Putamen (tissue), 1 donor: ENCODE measurements at places on chromosomes 6 and 20.

- DNase-seq, result no peak
Observed at GRCh38 chr20:24702501-24703283, 233.3 kb downstream of the SYNDIG1 start.

DNA sequence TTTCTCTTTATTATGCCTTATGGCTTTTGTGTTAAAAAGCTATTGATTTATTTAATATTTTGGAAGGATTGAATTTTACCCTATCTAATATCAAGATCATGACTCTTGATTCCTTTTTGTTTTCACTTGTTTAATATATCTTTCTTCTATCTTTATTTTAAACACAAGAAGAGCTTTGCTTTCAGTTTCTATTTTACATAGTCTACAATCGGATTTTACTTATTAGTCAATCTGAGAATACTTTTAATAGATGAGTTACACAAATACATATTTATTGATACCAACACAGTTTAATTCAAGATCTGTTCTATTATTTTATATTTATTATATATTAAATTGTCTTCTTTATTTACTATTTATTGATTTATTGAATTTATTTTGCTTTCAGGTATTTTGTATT is 218.8 kb downstream of the ESR1 start:
- no peak for DNase-seq

DNA sequence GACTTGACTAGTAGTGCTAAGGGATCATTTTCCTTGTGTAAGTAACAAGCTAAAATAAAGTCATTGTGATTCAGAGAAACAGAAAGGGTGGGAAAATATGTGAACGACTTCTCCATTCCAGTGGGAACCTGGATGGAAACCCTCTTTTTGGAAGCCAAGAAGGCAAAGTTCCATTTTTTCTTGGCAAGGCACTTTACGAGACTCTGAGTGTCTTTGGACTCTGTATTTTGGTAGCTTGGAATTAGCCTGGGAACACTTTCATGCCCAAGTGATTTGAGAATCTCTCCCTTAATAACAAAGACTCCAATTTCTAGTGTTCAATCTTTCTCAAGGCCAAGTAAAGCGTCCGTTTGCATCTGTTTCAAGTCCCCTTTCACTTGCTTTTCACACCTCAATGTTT is 100.5 kb upstream of the SASH1 start:
- no peak for DNase-seq

DNA sequence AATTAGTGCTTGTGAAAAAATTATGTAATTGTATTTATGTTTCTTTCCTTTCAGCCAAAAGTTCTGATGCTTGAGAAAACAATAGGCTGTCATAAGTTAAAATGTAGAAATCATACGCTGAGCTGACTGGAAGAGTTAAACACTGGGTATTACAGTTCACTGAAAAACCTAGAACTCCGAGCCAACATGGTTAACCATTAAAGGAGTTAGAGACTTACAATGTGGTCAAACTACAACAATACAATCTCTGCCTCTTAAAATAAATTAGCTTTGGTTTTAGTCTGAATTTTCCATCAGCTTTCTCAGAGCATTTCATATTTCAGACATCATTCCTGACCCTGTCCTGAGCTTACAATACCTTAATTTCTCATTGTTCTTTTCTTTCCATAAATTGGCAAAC is 91.0 kb downstream of the COL12A1 start:
- no peak for DNase-seq

- no peak for DNase-seq
Observed at GRCh38 chr6:7107578-7108195, at the start of gene RREB1. TSS of gene RREB1 (plus strand) at chr6:7107961. CDS start at chr6:7181912, 73,951 bp downstream.

GRCh38 chr20:2022163-2022562 is 28.3 kb upstream of the PDYN start:
- no peak for DNase-seq

- peak; percentile 17 for DNase-seq
Observed at GRCh38 chr6:129583866-129584265, 126.1 kb downstream of the ARHGAP18 start.

DNA sequence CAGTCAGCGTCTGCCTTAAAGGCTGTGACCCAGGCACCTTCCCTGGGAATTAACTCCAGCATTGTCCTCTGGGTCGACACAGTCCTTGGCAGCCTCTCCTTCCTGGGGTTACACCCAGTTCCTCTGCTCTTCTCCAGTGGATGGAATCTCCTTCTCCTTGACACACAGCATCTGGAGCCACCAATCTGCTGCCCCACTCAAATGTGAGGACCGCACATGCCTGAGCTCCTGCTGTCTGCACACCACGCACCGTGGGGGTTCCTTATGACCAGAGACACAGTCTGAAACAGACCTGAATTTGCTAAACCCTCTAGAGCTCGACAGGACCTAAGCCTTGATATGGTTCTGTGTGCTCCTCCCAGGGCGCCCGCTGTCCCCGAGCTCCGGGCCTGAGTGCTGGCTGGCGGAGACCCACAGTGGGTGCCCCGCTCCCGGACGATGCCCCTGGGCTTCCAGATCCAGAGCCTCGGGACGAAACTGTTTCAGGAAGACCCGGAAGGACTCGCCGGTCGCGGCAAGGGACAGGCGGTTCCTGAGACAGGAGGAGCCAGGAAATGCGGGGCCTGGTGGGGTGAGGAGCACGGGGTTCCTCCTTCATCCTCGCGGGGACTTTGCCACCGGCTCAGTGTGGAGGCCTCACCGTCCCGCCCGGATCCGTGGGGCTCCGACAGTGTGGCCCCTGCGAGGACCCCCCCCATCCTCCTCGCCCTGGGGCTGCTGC is 2.5 kb upstream of the RAET1G start:
- DNase-seq, result no peak

GRCh38 chr6:124530926-124531325 is 431.3 kb upstream of the RNF217 start:
- no peak for DNase-seq

- no peak for DNase-seq
Observed at GRCh38 chr20:62557999-62558408, 82.2 kb upstream of the GATA5 start.

DNA sequence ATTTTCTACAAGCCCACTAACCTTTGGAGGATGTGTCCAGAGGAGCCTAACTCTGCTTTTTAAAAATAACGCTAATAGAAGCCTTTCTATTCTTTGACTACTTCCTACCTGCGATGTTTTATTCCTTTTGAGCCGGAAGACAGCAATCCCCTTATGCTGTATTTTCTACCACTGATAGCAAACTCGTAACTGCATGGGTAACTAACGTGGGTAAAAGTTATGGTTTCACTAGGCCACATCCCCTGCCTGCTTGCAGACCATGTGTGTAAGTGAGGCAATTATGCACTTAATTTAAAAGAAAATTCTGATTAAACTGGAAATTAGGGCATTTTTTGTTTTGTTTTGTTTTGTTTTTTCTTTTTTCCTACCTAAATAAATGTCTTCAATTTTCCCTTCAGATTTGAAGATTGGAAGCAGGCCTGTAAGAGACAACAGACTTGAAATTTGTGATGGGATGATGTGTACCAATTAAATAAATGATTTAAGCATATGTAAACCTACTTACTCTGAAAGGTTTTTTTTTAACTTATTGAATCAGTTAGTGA is 931 bp downstream of the UFL1 start:
- DNase-seq, result no peak

DNA sequence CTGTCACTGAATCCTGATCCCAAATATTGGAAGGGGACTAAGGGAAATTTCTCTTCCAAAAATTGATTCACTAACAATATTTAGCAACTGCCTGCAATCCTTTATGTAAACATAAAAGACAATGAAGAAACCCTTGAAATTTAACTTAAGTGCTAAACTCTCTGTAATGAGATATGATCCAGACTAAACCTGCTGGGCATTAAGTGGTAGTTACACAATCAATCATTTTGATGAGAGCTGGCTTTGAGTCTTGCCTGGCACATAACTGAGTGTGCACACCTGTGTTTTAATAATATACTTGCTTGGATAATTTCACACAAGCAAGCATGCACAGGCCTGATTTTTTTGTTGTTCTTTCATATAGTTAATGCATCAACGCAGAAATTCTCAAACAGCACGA is 9.8 kb upstream of the ZFP64 start:
- DNase-seq, result no peak

DNA sequence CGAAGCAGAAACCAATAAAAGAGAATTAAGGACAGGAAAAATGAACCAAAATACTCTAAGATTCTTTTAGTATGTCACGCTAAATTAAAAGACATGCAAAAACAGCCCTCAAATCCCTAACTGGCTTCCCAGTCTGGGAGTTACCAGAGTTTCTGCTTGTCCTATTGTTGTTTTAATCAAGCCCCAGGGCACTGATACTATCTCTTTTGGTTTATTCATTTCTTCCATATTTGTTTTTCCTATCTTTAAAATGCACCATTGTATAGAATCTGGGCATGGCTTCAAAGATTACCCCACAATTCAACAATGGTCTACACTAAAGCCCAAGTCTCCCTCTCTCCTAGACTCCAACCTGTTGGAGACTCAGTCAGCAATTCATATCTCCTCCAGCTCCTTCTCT is 169.1 kb downstream of the MYLK4 start:
- DNase-seq, result no peak

DNA sequence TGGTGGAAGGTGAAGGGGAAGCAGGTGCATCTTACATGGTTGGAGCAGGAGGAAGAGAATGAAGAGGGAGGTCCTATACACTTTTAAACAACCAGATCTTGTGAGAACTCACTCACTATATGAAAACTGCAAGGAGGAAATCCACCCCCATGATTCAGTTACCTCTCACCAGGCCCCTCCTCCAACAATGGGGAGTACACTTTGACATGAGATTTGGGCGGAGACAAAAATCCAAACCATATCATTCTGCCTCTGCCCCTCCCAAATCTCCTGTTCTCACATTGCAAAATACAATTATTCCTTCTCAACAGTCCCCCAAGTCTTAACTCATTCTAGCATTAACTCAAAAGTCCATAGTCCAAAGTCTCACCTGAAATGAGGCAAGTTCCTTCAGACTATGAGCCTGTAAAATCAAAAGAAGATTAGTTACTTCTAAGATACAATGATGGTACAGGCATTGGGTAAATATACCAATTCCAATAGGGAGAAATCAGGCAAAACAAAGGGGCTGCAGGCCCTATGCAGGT is 60.5 kb downstream of the EDN1 start:
- DNase-seq, result no peak

DNA sequence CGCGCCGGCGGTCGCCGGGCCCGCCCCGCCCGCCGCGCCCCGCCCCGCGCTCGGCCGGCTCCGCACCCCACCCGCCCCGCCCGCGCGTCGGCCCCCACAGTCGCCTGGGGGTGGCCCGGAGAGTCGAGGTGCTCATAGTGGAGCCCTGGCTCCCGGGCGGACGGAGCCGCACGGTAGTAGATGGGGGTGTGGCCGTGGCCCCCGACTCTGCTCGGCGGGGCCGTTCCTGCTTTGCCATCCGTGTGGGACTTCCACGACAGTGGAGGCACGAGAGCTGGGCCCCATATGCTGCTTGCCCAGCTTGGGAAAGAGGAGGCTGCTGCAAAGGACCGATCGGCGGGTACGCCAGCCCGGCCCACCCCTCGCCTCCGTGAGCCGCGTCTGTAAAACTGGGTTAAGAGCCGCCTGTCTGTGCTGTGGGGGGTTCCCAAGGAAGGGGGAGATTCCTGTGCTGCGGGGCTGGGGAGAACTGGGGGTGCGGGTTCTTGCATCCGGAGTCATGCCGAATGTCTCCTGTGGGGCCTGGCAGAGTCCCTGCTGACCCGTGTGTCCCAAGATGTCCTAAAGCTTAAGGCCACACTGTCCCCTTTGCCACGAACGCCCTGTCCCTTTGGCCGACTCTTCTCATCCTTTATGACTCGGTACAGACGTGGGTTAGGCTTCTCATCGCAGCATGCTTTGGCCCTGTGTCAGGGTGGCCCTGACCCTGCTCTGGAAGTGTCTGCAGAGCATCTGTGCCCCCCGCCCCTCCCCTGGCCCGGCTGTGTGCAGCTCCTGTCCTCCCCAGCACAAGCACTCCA is at the start of gene OPRL1:
TSS of gene OPRL1 (plus strand) at position 70 of the 800 bp plus-strand sequence. CDS start 12,639 bp downstream, outside the sequence.
- no peak for DNase-seq

- DNase-seq, result no peak
Observed at GRCh38 chr20:6711951-6712649, 55.4 kb upstream of the BMP2 start.

DNA sequence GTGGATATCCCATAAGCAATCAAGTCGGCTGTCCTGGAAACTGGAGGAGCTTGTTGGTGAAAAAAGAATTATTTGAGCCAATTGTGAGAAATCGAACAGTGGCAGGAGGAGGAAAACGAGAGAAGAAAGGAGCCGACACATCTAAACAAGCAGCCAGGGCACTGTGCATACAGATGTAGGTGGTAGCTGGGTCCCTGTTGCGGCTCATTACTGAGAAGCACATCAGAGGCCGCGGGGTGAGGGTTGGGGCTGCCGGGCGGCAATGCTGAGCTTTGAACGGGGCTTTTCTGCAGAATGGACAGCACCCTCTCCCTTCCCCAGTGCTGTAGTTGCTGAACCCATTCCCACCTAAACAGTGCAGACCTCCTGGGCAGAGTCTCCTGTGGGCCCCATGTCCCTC is 4.1 kb upstream of the LEMD2 start:
- DNase-seq, result no peak

DNA sequence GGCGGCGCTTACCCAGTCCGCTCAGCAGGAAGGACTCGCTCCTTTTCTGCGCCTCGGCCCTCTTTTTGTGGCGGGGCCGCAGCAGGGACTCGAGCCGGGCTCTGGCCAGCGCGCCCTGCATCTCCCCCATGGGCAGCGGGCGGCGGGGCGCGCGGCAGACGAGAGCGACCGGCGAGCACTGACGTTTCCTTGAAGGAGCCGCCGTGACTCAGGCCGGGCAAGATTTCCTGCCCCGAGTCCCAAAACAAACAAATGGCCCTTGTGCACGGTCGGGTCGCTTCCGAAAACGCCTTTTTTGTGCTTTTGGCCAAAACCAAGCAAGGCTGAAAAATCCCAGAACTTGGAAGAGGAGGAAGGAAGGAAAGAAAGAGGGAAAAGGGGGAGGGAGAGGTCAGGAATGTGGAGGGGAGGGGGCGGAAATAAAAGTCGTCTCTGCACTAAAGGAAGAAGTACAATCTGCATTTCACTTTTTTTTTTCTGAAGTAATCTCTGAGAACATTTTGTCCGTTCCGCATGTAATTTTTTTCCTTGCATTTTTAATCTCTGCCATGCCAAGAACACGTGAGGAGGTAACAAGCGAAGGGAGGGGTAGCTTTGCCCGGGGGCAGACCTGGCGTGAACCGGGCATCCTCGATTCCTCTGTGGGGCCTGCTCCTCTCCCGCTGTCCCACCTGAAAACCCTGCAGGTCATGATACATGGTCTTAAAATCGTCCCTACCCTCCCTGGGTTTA is 123.3 kb upstream of the SLC2A12 start:
- peak; percentile 68 for DNase-seq

DNA sequence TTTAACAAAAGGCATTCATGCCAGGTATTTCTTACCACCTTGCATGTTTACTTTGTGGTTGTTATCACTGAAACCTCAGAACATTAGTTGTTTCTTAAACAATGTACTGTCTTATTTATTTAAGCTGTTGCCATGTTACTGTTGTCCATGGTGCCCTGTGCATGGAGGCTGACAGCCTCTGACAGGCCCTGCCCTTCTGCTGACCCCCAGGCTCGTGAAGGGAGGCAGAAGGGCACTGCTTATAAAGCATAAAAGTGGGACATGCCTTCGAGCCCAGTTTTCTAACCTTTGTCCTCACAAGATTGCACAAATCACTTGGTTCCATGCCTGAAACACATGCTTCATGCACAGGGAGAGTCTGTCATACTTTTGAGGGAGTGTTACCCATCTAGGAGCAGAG is 46.7 kb upstream of the CLIC5 start:
- no peak for DNase-seq

GRCh38 chr6:62288974-62289373 is 2.9 kb upstream of the KHDRBS2 start:
- no peak for DNase-seq

GRCh38 chr6:108944071-108944470 is 95.8 kb downstream of the ARMC2 start:
- DNase-seq, result no peak

GRCh38 chr20:50009521-50010454 is 27.0 kb downstream of the SNAI1 start:
- no peak for DNase-seq

- DNase-seq, result no peak
Observed at GRCh38 chr6:167730441-167730840, 96.3 kb upstream of the AFDN start.
